ENCODE measurements at places on chromosomes 6 and 20.
A peak's percentile ranks its signal among the peaks of the same experiment; 100 is the strongest.

- DNase-seq = no peak
Observed at GRCh38 chr6:155223646-155224451, 40.0 kb upstream of the CLDN20 start.

- peak; percentile 12 for DNase-seq
Observed at GRCh38 chr6:27188061-27188884, 59.2 kb upstream of the PRSS16 start.

GRCh38 chr6:24504649-24505586 lies 10.1 kb downstream of the ALDH5A1 start:
- no peak for DNase-seq

DNA sequence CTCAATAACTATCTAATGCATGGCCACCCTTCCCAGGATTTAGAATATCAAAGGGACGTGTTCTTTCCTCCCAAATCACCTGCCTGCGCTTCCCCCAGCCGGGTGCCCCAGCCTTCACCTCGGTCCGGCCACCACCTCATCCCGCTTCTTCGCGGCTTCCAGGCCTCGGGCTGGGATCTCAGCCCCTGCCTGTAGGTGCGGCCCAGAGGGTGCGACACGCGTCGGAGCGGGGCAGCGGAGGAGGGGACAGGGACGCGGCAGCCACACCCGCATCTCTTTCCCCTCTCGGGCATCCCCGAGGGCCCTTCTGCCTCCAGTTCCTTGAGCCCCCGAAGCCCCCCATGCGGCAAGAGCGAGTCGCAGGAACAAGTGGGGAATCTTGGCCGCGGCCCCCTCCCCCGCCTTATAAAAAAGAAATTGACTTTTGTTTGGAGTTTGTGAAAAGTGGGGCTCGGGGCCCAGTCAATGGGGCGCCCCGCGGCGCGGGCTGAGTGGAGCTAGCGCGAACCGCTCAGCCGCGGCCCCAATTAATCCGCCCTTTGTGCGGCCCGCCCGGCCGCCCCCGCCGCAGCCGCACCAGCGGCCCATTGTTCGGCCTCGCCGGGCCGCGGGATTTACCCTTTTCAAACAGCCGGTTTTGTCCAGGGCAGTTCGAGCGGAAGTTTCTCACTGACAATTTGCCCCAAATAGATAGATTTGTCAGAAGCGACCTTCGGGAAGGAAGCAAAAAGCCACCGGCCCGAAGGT lies 8.4 kb upstream of the NR2E1 start:
- no peak for DNase-seq

- DNase-seq = no peak
Observed at GRCh38 chr6:36701401-36701991, 3.9 kb downstream of the RAB44 start.

DNA sequence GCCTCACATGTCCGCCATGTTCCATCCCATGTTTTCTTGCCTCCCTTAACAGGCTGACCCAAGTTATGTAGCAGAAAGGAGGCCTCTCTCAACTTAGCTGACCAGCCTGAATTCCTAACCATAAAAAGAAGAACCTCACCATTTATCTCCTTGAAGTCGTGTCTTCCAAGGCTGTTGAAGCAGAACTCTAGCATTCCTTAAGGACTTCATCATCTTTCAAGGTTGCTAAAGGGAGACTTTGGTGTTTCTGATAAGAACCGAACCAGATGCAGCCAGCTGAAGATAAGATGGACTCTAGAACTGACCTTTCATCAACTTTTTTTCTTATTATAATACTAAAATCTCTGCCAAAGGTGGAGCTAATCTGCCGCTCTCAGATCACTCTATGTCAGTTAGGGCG lies 571.7 kb upstream of the SLC35B3 start:
- no peak for DNase-seq

- no peak for DNase-seq
Observed at GRCh38 chr6:137552809-137553208, 58.6 kb upstream of the OLIG3 start.

GRCh38 chr6:6932968-6933367 lies 174.8 kb upstream of the RREB1 start:
- no peak for DNase-seq

GRCh38 chr6:155103816-155104366 lies 108.8 kb downstream of the TIAM2 start:
- DNase-seq = no peak

DNA sequence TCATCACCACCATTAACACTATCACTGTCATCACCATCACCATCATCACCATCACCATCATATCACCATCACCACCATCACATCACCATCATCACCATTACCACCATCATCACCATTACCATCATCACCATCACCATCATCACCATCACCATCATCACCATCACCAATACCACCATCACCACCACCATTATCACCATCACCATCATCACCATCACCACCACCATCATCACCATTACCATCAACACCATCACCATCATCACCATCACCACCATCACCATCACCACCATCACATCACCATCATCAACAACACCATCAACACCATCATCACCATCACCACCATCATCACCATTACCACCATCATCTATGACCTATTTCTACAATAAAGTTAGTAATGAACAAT lies 86.1 kb upstream of the PDE10A start:
- DNase-seq = no peak

DNA sequence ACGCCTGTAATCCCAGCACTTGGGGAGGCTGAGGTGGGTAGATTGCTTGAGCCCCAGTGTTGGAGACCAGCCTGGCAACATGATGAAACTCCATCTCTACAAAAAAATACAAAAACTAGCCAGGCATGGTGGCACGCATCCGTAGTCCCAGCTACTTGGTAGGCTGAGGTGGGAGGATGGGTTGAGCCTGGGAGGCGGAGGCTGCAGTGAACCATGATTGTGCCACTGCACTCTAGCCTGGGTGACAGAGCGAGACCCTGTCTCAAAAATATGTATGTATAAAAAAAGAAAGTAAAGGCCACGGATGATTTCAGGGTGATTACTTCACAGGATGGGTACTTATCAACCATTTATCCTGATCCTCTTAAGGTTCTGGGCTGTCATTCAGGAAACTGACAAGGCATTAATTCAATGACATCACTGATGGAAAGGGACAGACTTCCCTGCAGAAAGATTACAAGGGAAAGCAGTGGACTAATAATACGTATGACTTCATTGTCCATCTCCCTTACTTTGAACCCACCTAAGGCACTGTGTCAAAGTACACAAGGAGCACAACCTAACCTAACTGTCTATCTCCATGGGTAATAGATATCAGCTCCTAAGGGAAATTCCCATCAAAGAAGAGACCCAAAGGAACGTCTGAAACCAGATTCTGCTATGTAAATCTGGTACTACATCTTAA lies 61.2 kb downstream of the ZMYND8 start:
- no peak for DNase-seq

DNA sequence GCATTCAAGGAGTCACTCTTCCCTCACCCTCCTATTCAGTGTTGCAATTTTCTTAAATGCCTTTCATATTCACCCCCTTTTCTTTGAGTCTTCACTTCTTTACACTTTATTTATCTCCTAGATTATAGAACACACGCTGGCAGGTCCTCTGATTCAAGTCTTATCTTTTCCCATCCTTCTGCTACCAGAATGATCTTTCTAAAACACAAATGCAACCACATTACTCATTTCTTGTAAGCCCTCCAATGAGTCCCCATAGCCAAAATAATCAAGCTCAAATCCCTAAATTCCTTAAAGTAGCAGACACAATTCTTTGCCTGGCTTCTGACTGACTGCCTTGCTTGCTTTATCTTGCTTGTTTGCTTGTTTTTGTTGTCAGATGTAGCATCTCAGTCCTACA lies 920.0 kb downstream of the TFAP2A start:
- no peak for DNase-seq

- no peak for DNase-seq
Observed at GRCh38 chr6:6619021-6619794, 30.7 kb downstream of the LY86 start.

DNA sequence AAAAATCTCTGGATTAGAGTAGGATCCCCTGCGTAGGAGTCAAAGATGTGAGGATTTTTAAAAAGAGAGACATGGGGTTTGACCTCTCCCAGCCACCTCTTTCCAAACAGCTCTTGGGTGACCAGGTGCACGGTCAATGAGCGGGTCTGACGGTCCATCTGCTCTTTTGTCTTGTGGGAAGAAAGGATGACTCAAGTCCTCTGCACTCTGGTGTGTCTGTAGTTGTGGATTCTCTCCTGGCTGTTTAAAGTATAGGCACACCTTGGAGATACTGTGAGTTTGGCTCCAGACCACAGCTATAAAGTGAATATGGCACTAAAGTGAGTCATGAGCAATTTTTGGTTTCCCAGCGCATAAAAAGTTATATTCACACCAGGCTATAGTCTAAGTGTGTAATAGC lies 209.8 kb downstream of the BMP7 start:
- DNase-seq = no peak

- DNase-seq = no peak
Observed at GRCh38 chr20:63319164-63320040, 26.4 kb downstream of the COL20A1 start.

DNA sequence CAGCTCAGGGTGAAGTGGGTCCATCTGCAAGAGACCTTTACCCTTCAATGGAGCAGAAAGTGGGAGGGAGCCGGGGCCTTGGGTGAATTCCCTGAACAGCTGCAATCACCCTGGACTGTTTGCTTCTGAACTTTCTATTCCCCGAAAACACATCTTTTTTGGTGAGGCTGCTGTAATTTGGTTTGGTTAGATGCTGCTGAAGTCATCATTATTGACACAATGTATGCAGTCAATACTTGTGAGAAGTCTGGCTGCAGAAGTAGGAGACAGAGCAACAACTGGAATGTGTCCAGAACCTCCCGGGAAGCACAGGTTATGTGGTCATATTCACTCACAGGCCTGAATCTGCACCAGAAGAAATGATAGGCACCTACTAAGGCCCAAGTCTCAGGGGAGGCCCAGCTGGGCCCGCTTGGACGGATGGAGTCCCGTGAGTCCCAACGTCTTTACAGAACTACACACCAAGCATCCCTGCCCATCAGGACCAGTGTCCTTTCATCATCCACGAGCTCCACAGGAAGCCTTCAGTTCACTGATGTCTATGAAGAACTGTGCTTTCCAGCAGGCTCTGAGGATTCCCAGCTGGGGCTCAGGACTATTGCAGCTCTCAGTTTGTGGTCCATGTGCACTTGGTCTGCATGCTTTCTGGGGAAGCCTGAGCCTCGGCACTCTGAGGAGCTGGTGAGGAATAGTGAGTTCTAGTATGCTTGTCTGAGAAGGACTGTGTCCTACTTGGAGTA lies 177.6 kb downstream of the THBS2 start:
- DNase-seq = no peak

GRCh38 chr6:142842418-142843261 lies 102.3 kb downstream of the HIVEP2 start:
- no peak for DNase-seq

DNA sequence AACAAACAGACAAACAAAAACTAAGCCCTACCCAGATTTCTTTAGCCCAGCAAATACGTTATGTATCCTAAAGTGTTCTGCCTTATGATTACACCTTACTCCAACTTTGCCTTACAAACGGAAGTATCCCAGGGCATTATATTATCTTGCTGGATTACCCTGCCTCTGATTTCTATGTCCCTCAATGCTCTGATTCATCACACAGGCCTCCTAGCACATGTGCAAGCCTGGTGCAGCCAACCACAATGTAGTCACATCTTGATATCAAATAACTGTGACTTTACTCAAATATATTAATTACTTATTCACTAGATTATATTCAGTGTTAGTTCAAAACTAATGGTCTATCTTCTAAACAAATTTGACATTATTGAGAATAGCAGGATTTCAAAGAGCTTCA lies 598.6 kb downstream of the TBC1D32 start:
- no peak for DNase-seq

GRCh38 chr20:4062721-4063606 lies 47.6 kb upstream of the RNF24 start:
- no peak for DNase-seq

DNA sequence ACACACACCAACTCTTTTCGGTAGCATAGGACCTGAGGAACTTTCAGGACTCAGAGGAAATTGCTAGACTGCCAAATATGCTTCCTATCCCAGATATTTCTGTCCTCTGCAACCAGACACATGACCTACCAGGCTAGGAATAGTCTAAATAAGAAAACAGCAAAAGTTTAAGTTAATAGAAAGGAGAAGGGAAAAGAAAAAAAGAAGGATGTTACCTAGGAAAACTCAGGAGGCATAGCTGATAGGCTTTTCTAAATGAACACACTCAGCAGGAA lies 74.6 kb downstream of the MAP3K5 start:
- no peak for DNase-seq

DNA sequence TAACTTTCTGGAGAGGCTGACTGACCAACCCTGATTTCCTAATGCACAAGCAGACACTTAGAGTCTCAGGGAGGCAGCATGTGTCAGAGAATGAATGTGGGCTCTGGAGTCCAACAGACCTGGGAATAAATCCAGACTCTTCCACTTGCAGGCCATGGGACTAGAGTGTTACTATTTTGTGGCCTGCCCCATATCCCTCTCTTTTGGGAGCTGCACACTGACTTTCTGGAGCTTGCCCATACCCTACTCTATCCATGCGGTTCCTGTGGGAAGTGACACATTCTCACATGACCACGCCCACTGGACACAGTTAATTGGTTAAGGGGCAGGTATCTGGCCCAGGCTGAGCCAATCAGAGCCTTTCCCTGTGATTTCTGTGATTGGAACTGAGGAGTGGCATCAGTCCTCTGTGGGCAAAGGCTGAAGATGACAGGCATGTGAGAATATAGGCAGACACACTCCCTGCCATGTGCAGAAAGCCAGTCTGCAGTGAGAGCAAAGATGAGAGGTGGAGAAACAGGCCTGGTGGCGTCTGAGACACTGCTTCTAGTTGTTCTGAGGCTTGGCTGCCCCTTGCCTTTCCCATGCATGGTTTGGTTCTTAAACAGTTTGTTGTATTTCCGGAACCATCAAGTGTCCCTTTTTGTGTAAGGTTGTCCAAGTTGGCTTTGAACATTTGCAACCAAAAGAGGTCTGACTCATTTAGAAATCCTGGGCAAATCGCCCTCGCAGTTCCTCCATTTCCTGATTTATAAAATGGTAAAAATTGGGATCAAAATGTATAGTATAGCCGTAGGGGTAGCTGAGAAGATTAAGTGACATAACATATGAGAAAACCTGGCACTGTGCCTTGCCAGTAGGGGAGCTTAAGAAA lies 125.6 kb downstream of the CDC5L start:
- DNase-seq = no peak

- no peak for DNase-seq
Observed at GRCh38 chr6:147614501-147614900, 106.0 kb downstream of the SAMD5 start.

DNA sequence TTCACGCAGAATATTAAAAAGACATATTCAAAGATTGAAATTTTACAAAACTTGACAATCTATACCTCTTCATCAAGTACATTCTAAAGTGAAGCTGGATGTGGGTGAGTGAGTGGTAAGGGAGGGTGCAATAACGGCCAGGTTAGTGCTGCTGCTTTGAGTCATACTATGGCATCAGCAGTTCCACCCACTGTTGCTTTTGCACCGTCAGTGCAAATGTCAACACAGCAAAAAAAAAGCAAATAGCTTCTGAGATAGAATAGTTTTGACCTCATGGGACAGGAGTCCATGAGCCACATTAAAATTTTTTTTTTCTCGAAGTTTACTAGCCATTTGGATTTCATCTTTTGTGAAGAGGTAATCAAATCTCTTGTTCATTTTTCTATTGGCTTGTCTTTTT lies 31.8 kb downstream of the PSMF1 start:
- DNase-seq = no peak
